ENCODE measurements at places on chromosomes 4 and X. TPM values are rescaled to one million over a fixed set of nuclear protein-coding genes. Genes with fewer than 3 reads are reported as not detected.

GRCh38 chrX:74132280-74132679 is 171.7 kb upstream of the ZCCHC13 start:
- H3K27ac ChIP-seq: no peak overlapping the region
- peaks cover 15% of the 10 kb centered on the region for H3K27me3 ChIP-seq
- H3K4me3 ChIP-seq: no peak overlapping the region
- H3K36me3 ChIP-seq: no peaks in the 10 kb centered on the region

DNA sequence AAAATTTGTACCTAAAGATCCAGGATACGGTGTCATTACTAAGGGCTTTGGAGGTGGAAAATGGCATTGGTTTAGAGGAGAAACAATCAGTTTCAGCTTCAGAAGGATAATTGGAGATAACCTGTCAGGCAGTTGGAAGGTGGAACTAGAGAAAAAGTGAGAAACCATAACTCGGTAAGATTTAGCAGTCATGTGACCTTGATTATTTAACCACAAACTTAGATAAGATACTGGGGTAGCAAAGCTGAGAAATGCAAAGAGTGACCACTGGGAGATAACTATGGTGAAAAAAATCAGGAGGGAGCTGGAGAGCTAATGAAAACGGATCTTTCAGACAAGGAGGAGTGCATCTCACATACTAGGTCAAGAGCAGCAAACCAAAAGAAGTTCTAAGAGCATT is 58.3 kb upstream of the SMARCA5 start:
- no peaks in the 10 kb centered on the region for H3K4me1 ChIP-seq
- H3K27me3 ChIP-seq: peaks cover 9% of the 10 kb centered on the region
- no peaks in the 10 kb centered on the region for H3K36me3 ChIP-seq

DNA sequence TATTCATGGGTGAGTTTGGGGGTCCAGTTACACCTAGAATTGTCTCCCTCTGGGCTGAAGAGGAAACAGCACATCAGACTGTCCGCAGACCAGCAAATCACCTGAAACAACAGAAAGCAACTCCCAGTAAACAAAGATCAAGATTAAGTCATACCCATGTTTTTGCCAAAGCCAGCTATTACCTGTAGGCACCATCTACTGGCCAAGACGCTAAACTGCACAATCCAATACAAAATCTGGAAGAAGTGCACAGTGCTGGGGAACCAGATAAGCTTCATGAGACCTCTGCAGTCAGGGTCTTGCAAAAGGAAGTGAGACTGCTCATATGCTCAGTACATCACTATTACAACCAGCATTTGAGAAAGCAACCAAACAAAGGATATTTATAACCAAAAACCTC is 157.5 kb upstream of the ITM2A start:
- H3K4me3 ChIP-seq: no peak overlapping the region
- H3K4me1 ChIP-seq: no peaks in the 10 kb centered on the region
- H3K27me3 ChIP-seq: peaks cover 18% of the 10 kb centered on the region
- H3K36me3 ChIP-seq: peaks cover 1% of the 10 kb centered on the region

- H3K4me3 ChIP-seq: no peak overlapping the region
- no peak overlapping the region for H3K27ac ChIP-seq
- no peaks in the 10 kb centered on the region for H3K36me3 ChIP-seq
- no peak for DNase-seq
Observed at GRCh38 chr4:106583567-106583966, 215.0 kb upstream of the GIMD1 start.

- H3K27me3 ChIP-seq: no peaks in the 10 kb centered on the region
- no peak for DNase-seq
- no peak overlapping the region for H3K4me3 ChIP-seq
- H3K4me1 ChIP-seq: no peaks in the 10 kb centered on the region
- peaks cover under 1% of the 10 kb centered on the region for H3K36me3 ChIP-seq
Observed at GRCh38 chrX:38820751-38821150, 19.5 kb downstream of the MID1IP1 start.

The PROM1 gene
- total RNA-seq: 1.6 TPM

DNA sequence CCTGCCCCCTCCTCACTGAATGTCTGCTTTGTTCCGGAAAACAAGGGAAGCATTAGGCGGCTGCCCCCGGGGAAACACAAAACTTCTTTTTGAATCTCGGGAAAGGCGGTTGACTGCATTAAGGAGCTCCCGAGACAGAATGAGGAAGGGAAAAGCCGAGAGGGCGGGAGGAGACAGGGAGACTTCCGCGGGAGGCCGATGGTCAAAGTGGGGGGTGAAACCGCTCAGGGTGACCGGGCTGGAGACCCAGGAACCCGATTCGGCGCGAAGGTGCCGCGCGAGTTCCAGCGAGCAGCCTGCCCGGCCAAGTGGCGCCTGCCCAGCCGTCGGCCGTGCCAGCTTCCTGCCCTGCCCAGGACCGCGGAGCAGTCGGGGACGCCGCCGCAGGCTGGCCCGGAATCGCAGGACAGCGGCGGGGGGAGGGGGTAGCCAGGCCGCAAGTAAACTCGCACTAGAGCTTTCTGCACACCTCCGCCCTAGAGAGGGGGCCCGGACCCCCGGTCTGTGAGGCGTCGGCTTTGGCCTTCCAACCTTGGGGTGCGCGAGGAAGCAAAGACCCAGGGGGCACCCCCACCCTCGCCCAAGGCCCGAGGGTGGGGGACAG is 55.1 kb upstream of the BCOR start:
- H3K4me3 ChIP-seq: peak overlapping the region; percentile 88
- peaks cover 35% of the 10 kb centered on the region for H3K4me1 ChIP-seq
- no peaks in the 10 kb centered on the region for H3K36me3 ChIP-seq
- no peak overlapping the region for H3K27ac ChIP-seq
- peaks cover 37% of the 10 kb centered on the region for H3K27me3 ChIP-seq

- H3K4me1 ChIP-seq: peaks cover 20% of the 10 kb centered on the region
- no peak overlapping the region for H3K4me3 ChIP-seq
- no peak for DNase-seq
- no peaks in the 10 kb centered on the region for H3K36me3 ChIP-seq
Observed at GRCh38 chrX:136205882-136206380, 45.3 kb downstream of the MAP7D3 start.

DNA sequence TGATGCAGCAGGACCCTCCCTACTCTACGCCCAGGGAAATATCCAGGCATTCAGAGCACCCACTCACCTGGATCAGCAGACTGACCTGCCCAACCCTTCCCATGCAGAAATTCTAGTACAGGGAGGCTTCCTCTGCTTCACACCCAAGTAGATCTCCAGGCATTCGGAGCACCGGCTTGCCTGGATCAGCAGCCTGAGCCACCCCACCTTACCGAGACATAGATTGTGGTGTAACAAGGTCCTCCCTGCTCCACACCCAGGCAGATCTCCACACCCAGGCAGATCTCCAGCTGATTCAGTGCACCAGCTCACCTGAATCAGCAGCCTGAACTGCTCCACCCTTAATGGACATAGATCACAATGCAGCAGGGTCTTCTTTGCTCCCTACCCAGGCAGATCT is 215.1 kb upstream of the CPEB2 start:
- no peak overlapping the region for H3K27ac ChIP-seq
- peaks cover 15% of the 10 kb centered on the region for H3K27me3 ChIP-seq
- no peak for DNase-seq
- no peak overlapping the region for H3K4me3 ChIP-seq
- peaks cover 44% of the 10 kb centered on the region for H3K4me1 ChIP-seq

The EDA2R gene
- 10.5 TPM for total RNA-seq

The UGT2B10 gene
- total RNA-seq: not detected

DNA sequence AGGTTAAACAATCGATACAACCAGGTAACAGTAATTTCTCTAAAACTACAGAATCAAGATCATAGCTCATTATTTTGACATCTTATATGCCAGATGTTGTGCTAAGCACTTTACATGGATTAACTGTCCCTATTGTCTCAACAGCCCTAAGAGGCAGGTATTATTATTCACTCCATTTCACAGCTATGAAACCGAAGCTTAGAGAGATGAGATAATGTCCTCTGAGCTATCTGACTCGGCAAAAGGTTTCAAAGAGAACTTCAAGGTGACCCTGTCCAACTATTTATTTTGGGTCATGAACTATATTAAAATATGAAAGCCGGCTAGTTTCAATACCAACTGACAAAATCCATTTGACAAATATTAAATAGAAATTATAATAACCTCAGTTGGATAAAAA is 10.3 kb downstream of the SLC25A5 start:
- H3K36me3 ChIP-seq: no peaks in the 10 kb centered on the region
- DNase-seq: no peak
- H3K4me1 ChIP-seq: peaks cover 18% of the 10 kb centered on the region
- H3K4me3 ChIP-seq: no peak overlapping the region

- peaks cover 2% of the 10 kb centered on the region for H3K36me3 ChIP-seq
- H3K4me1 ChIP-seq: no peaks in the 10 kb centered on the region
- no peak overlapping the region for H3K4me3 ChIP-seq
- no peak for DNase-seq
- H3K27ac ChIP-seq: no peak overlapping the region
Observed at GRCh38 chrX:72366178-72366577, 60.5 kb upstream of the CITED1 start.

The PDHA2 gene
- total RNA-seq: not detected

The TCEAL5 gene
- not detected for total RNA-seq

DNA sequence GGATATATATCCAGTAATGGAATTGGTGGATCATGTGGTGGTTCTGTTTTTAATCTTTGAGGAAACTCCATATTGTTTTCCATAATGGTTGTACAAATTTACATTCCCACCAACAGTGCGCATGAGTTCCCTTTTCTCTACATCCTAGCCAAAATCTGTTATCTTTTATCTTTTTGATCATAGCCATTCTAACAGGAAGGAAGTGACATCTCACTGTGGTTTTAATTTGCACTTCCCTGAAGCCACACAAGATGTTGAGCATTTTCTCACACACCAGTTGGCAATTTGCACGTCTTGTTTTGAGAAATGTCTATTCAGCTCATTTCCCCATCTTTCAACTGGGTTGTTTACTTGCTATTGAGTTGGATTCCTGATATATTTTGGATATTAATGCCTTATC is 194.9 kb downstream of the CBLL2 start:
- no peak overlapping the region for H3K4me3 ChIP-seq
- H3K36me3 ChIP-seq: no peaks in the 10 kb centered on the region

- H3K4me1 ChIP-seq: no peaks in the 10 kb centered on the region
- H3K4me3 ChIP-seq: no peak overlapping the region
- DNase-seq: no peak
- H3K36me3 ChIP-seq: no peaks in the 10 kb centered on the region
- no peak overlapping the region for H3K27ac ChIP-seq
- peaks cover 9% of the 10 kb centered on the region for H3K27me3 ChIP-seq
Observed at GRCh38 chrX:105765691-105766090, 56.6 kb upstream of the NRK start.

DNA sequence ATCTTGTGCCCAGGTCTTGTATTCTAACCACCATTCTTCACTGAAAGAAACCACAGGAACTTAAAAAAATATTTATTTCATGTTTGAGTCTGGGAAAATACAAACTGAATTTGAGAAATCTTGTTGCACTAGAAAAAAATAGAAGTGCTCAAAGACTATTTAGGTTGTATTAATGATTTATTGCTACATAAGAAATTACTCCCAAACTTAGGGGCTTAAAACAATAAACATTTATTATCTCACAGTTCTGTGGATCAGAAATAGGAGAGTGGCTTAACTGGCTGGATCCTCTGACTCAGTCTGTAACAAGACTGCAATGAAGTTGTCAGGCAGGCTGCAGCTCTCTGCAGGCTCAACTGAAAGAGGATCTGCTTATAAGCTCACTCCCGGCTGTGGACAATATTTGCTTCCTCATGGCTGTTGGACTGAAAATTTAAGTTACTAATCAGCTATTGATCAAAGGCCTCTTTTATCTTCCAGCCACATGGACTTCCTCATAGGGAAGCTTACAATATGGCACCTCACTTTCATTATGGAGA is 295.4 kb upstream of the FAM241A start:
- H3K27ac ChIP-seq: no peak overlapping the region
- H3K4me1 ChIP-seq: no peaks in the 10 kb centered on the region
- H3K4me3 ChIP-seq: no peak overlapping the region
- no peak for DNase-seq

DNA sequence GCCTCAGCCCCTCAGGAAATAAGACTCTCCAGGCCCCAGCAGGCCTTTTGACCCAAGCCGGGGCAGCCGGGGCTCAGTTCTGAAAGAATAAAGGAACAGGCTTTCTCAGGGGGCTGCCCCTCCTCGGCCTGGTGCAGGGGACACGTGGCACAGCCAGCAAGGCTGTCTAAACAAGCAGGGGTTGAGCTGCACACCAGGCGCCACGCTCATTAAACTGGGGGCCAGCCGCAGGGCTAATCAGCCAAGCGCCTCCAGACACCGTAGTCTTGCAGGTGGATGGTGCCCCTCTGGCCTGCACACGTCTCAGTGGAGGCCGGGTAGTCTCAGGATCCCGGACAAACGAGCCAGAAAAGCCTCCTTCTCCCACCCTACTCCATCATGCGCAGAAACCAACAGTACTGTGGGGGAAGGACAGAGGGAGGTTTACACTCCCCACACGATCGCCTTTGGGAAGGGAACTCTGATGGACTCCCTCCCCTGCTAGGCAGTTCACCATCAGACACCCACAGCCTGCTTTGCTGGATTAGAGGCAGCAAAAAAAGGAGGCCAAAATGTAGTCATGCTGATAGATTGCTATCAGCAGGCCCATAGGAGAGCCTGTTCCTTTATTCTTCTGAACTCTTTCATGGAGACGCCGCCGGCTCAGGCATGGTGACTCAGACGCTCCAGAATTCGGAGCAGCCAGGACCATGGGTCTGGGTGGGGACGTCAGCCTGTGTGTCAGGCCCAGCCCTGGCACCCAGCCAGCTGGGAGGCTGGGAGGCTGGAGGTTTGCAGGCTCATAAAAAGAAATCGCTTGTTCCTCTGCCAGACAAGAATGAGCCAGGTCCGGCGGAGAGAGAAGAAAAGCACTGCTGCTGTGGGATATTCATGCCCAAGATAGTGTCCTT is 342.4 kb downstream of the BCOR start:
- no peaks in the 10 kb centered on the region for H3K27me3 ChIP-seq
- H3K4me1 ChIP-seq: peaks cover 21% of the 10 kb centered on the region
- no peak overlapping the region for H3K27ac ChIP-seq
- no peaks in the 10 kb centered on the region for H3K36me3 ChIP-seq
- DNase-seq: no peak

GRCh38 chrX:131830400-131831184 is 192.5 kb upstream of the STK26 start:
- DNase-seq: peak; percentile 65
- H3K4me1 ChIP-seq: peaks cover 25% of the 10 kb centered on the region
- H3K27ac ChIP-seq: peak overlapping the region; percentile 87
- peaks cover 18% of the 10 kb centered on the region for H3K27me3 ChIP-seq
- H3K4me3 ChIP-seq: peak overlapping the region; percentile 90
- H3K36me3 ChIP-seq: peaks cover 3% of the 10 kb centered on the region

DNA sequence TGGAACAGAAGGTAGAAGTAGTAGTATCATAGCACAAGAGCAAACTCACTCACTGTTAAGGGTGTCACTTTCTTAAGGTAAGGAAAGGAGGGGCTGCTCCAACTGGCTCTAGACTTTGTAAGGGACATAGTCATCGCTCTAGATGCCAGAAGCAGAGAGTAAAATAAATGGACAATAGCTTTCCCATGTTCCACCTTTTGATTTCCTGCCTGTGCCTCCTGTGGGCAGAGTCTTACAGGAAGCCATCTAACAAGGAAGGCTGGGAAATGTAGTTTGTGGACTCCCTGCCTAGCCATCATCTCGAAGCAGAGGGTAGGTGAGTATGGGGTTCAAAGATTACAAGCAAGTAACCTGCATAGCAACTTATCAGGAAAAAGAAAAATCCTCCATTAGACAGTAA is 1.7 kb upstream of the METTL14 start:
- peak overlapping the region; percentile 58 for H3K4me3 ChIP-seq
- no peak for DNase-seq
- peaks cover 17% of the 10 kb centered on the region for H3K4me1 ChIP-seq
- H3K27me3 ChIP-seq: no peaks in the 10 kb centered on the region

Measured in activated T-cell treated with anti-CD3 and anti-CD28 coated beads, Interleukin-2, amount 50 U/mL, for 72 hours (primary cell).